ENCODE measurements at places on chromosomes 3 and 15.

GRCh38 chr3:131233900-131234668 lies 147.5 kb upstream of the NUDT16 start:
- no peak for DNase-seq

GRCh38 chr3:72100080-72100511 lies 315.1 kb upstream of the PROK2 start:
- no peak for DNase-seq

GRCh38 chr3:50632450-50632849 lies 15.5 kb downstream of the MAPKAPK3 start:
- no peak for DNase-seq

DNA sequence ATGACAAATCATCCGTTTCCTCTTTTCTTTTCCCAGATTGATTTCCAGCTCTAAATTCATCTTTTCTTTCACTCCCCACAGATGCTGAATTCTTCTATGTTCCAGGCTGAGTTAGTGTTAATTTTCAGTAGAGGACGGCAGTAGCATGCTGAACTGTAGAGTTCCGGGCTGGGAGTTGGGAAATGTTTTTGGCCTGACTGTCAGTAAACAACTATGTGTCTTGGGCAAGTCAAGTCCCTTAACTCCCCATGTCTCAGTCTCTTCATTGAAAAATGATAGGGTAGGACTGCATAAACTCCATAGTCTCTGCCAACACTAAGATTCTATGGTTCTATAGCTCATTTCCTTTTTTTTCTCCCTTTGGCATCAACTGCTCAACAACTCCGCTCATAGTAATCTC lies 333.9 kb downstream of the TIGIT start:
- DNase-seq, result no peak
